ENCODE measurements at places on chromosomes 5 and 9. TPM values are rescaled to one million over a fixed set of nuclear protein-coding genes. Genes with fewer than 3 reads are reported as not detected.
A peak's percentile ranks its signal among the peaks of the same experiment; 100 is the strongest.

Gene TLR4
- total RNA-seq, result 9.1 TPM

Gene HAVCR1
- 1.3 TPM for total RNA-seq

Gene FBXW2
- total RNA-seq, result 65.7 TPM

Gene ADAMTS12
- total RNA-seq, result 143 TPM

GRCh38 chr5:114055318-114056184 lies 306.3 kb upstream of the KCNN2 start:
- peak; percentile 23 for DNase-seq

- DNase-seq, result no peak
Observed at GRCh38 chr5:95352691-95353090, 38.5 kb upstream of the FAM81B start.

DNA sequence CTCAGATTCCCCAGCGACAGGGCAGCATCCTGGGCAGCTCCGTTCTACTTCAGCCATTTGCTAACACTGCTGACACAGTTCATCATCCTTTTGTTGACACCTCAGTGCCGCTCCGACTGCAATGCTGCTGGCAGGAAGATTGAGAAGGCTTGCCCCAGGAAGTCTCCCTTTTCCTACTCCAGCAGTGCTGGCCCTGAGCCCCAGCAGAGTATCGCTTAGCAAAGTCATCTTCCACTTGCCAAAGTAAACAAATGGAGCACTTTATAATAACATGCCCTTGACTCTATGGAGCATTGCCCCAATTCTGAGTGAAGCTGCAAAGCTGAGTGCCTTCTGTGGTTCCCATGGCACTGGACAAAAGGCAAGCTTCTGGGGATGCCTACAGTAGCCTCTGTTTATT lies 32.2 kb downstream of the PRLR start:
- DNase-seq, result peak; percentile 51

DNA sequence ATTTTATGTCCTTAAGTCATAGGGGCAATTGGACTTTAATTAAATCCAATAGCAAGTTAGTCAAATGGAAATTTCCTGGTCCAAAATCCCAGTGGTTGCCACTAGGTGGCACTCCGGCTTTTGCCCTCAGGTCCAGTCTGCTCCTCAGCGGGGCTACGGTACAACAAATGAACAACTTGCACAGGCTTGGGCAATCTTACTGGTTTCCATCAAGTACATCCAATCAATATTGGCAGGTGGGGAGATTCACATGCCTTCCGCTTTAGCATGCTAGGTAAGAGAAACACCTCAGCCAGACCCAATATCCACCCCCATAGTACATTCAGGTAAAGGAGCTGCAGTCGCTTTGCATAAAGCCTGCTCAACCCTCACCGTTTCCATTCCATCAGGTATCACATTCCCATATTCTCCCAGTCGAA lies 6.3 kb upstream of the MXD3 start:
- peak; percentile 51 for DNase-seq

DNA sequence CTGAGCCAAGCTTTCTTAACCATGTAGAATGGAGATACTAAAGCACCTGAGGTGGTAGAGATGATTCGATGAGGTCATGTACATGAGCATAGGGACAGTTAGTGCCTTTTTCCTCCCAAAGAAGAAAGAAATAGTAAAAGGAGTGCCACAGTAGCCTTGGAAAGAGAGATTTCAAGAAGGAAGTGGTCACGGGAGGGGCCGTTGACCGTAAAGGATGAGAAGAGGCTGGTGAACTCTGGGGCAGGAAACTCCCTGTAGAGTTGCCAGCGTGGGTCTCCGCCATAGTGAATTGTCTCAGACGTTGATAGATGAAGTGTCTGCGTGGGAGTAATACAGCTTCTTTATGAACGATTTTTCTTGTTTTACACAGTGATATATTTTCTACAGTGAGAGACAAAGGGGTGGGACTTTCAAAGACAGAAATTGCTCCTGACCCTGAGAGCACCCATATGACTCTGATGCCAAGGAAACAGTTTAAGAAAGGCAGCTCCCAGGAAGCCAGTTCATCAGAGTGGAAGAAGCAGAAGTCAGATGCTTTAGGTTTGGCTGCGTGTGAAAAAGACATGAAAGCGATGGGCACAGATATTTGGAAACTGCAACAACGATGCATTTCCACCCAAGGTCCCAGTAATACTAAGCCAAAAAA lies 41.3 kb downstream of the UGCG start:
- DNase-seq, result peak; percentile 85

GRCh38 chr5:69184621-69185020 lies 4.8 kb upstream of the CENPH start:
- no peak for DNase-seq

DNA sequence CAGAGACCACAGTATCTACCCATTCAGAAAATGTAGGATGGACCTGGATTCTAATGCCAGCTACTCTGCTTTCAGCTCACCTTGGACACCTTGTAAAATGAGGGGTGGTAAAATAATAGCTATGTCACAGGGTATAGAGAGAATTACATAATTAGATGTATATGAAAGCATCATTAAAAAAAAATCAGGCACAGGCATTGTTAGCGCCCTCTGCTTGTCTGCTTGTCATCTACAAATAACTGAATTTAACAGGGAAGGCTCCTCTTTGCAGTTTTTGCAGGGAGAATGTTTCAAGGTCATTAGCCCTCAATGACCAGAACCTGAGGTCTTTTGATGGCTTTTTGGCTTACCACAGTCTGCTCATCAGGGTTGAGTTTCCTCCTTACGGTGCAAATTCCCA lies 58.0 kb downstream of the GPR21 start:
- DNase-seq, result no peak

All from astrocyte (in vitro differentiated cells and primary cell).